Activated CD4-positive, alpha-beta memory T cell treated with anti-CD3 and anti-CD28 coated beads, Interleukin-2, amount 10 ng/mL, durations not matched to agents 7 days and 5 days (primary cell): ENCODE measurements at places on chromosomes 12 and 14.

- no peak for DNase-seq
These were observed 1.7 kb downstream of the CDC42BPB start for GRCh38 chr14:103055695-103056094.

DNA sequence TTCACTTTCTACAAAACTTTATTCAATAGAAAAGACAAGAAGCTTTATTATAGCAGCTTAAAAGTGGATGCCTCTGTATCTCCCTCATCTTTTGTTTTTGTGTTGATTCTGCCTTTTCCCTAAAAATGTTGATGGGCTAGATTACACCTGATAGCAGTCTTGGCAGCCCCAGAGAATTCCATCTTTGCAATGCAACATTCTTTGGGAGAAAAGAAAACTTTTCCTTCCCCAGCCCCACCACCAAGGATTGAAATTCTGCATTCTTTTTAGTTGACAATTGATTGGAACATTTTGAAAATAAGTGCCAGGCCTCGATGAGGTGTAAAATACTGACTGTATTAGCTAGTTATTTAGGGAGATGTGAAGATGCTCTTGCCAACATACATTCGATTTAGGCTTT, 306.8 kb upstream of the G2E3 start:
- DNase-seq = no peak

GRCh38 chr12:29960122-29960521, 176.4 kb upstream of the TMTC1 start:
- DNase-seq = no peak

DNA sequence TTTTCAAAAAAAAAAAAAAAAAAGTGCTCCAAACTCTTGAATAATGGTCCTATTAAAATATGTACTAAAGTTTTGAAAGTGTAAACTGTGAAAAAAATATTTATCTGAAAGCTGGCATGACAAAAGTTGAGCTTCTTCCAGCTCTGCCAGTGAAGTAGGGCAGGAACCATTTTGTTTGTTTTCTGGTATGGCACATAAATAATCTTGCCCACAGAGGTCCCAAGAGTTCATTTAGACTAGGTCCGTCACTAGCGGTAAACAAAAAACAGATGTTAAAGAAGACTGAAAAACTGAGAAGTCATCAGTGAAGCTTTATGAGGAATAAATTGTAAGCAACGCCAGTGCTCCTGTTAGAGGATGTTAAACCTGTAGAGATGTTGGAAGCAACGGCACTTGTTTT, 7.0 kb downstream of the ERP27 start:
- DNase-seq = no peak

GRCh38 chr14:53881921-53882320, 74.7 kb downstream of the BMP4 start:
- DNase-seq = no peak

GRCh38 chr12:108214486-108214885, 85.4 kb downstream of the WSCD2 start:
- DNase-seq = peak; percentile 27

- DNase-seq = no peak
These were observed 47.0 kb upstream of the KCNH3 start for GRCh38 chr12:49491823-49492222.

- peak; percentile 31 for DNase-seq
These were observed 16.4 kb downstream of the FOS start for GRCh38 chr14:75295061-75295461.

GRCh38 chr12:67632005-67632404, 16.5 kb upstream of the DYRK2 start:
- DNase-seq = no peak

DNA sequence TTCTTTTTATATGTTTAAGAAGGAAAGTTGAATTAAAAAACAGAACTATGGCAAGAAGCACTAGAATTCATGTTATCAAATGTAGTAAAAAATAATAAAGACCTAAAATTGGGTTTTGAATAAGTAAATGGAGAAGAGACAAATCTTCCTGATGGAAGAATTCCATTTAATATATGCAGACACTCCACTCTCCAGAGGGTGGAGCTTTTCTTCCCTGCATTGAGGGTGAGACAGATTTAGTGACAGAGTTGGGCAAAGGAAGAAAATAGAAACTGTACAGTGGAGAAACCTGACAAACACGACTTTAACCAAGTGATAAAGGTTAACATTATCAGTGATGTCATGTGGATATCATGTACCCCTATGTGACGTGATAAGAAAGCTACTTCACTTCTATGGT, 217.6 kb downstream of the PRKD1 start:
- DNase-seq = no peak

GRCh38 chr12:52010692-52011601, 4.2 kb downstream of the TAMALIN start:
- DNase-seq = no peak

DNA sequence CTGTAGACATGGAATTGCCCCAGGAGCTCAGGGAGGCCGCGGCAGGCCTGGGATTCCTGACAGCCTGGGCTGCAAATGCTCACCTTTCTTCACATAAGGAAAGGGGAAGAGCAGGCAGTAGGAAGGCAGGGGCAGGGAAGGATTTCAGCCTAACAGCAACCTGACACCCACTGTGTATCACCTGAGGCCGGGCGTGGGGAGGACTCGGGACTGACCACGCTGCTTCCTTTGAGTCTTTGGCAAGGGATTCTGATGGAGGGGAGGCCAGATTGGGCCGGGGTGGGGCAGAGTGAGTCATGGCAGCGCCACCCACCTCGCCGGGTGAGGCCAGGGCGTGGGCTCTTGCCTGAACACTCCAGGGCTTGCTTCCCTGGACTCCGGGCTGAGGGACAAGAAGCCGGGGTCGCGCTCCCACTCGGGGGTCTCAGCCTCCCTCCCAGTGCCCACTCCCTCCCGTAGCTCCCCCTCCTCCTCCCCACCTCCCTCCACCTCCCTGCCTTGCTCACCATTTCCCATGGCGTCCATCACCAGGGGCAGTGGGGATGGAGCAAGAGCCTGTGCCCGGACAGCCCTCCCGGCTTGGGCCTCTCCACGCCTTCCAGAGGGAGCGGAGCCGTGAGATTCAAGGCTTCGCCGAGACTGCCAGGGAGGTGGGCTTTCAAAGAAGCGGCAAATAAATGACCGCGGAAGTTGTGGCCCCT, 247.9 kb upstream of the RTL1 start:
- no peak for DNase-seq

DNA sequence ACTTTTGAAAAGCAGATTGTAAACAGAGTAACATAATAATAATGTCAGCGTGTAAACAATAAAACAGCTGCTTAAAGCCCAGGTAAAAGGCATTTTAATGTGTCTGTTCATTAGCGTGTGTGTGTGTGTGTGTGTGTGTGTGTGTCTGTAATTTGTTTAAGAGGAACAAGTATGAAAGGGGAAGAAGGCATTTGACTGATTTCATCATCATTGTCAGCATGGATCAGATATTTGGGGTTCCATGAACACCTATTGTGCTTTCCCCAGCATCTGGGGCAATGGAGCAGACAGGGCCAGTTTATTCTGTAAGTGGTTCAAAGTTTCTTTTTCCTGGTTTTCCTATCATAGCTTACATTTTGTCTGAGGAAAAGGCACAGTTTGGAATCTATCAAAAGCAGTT, 28.9 kb downstream of the SLC25A21 start:
- no peak for DNase-seq

DNA sequence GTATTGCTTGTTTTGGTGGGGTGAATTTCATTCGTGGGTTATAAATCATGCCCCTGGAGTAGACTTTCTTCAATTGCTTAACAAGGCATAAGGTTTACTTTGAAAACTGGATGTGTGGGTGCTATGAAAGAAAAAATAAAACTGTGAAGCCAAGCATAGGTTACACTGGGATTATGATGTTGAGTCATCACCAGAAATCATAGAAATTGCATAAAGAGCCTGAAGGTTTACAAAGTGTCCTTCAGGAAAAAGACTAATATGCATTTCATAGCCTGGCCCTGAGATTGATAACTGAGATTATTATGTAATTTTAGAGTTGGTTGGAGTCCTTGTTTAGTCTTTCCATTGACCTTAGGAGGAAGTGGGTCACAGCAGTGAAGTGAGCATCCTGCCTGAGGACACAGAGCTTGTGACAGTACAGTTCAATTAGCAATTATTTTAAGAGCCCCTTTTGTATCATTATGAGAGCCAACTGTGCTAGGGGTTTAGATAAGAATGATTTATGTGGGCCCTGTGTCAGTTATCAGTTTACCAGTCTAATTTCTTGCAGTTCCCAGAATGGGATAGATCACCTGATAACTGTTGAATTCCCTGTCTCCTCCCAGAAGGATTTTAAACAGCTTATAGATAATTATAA, 13.6 kb downstream of the LRRK2 start:
- DNase-seq = no peak

GRCh38 chr12:67884596-67884995, 104.7 kb upstream of the IFNG-AS1 start:
- no peak for DNase-seq

GRCh38 chr12:83468988-83469908, 782.5 kb downstream of the TMTC2 start:
- no peak for DNase-seq

GRCh38 chr12:42196723-42197603, 41.1 kb downstream of the YAF2 start:
- no peak for DNase-seq

DNA sequence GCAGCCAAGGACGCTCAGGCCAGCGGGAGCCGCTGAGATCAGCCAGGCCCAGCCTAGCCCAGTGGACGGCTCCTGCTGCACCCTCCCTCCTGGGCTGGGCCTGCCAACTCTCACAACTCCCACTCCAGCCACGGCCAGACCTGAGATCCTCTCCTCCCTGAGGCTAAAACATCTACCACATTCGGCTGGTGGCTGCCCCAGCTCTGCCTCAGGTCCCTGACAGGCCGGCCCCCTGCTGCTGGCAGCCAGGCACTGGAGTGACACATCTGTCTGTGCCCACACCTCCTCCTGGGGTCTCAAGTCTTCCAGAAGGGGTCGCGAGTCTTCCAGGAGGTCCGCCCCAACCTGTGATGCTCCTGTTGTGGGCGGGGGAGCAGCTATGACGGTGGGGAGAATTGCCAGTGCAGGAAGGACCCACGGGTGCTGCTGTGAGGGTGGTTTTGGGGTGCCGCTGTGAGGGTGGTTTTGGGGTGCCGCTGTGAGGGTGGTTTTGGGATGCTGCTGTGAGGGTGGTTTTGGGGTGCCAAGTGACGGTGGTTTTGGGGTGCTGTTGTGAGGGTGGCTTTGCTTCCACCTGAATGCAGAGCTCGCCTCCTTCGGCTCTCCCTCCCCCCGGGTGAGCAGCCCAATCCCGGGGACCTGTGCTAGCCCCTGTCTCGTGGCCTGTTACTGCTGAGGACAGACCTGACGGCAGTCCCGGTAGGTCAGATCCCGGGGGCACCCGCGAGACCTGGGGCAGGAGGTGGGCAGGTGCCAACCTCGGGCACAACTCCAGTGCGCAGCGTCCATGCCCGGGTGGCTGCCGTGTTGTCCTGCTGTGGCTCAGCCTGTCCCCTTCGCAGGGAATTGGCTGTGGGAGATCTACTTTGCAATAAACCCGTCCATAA, 27.5 kb upstream of the C14orf180 start:
- no peak for DNase-seq

DNA sequence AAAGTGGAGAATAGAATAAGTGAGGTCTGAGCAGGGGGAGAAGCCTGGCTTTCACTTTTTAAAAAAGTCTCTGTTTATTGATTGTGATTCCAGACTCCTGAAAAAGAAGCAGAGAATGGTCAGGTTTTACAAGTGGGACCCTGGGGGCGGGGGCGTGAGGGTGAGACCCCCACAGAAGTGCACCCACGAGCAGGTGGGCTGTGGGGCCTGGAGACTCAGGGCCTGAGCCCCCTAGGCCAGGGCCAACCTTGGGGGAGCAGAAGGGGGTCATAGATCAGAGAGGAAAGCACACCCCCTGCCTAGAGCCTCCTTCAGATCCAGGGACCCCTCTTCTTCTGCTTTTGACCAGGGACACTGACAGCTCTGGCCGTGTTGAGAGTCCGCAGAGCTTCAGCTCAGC, 180.3 kb downstream of the ADGRD1 start:
- peak; percentile 13 for DNase-seq

DNA sequence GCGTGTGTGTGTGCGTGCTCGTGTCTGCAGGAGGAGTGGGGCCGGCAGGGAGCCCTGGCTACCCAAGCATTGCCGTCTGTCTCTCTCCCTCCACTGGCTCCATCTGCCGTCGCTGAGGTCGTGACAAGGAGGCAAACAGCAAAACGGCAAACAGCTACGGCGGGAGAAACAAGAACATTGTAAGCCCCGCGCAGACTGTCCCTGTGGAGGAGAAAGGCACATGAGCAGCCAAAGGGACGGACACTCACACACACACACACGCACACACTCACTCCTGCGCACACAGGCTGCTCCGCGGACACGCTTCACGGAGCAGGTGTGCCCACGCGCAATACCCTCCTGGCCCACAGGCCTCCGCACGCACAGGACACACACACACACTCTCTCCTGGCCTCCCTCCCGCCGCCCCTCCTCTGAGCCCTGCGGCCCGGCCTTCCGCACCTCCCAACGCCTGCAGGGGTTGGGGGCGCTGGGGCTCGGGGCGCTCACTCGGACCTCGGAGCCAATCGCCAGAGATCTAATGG, 905 bp downstream of the CISTR start:
- no peak for DNase-seq

- no peak for DNase-seq
These were observed 6.0 kb downstream of the CCDC60 start for GRCh38 chr12:119340578-119340977.

DNA sequence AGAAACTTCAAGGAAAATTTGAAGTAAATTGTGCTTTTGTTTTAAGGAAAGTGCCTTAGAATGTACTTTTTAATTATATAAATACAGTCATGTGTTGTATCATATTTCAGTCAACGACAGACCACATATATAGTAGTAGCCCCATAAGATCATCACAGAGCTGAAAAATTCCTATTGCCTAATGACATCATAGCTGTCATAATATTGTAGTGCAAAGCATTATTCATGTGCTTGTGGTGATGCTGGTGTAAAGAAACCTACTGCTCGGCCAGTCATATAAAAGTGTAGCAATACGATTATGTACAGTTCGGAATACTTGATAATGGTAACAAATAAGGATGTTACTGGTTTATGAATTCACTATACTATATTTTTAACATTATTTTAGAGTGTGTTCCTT, 198.9 kb upstream of the SLC16A7 start:
- DNase-seq = no peak

DNA sequence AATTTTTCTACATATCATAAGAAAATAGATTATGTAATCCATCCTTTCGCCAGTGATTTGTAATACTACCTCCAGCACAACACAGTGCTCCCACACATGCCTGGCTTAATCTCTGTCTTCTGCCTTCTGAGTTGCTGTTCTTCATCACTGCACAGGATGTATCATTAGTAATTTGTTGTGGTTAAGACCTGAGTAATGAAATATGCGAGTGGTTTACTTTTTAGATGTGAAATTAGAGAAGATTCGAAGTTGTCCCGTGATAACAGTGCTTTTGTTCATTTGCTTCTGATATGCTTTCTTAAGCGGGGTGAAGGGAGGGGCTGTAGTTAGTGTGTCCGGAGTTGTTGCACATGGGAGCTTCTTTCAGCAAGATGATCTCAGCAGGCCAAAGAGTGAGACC, 18.1 kb downstream of the KRT85 start:
- no peak for DNase-seq

GRCh38 chr12:107411792-107412535, 273.6 kb upstream of the PWP1 start:
- no peak for DNase-seq

GRCh38 chr14:79483477-79484388, 727.6 kb downstream of the DIO2 start:
- DNase-seq = no peak

- DNase-seq = no peak
These were observed 54.2 kb downstream of the PPP1R36 start for GRCh38 chr14:64604001-64604400.
